Effector CD4-positive, alpha-beta T cell (primary cell): ENCODE measurements at places on chromosomes 6 and 20.

DNA sequence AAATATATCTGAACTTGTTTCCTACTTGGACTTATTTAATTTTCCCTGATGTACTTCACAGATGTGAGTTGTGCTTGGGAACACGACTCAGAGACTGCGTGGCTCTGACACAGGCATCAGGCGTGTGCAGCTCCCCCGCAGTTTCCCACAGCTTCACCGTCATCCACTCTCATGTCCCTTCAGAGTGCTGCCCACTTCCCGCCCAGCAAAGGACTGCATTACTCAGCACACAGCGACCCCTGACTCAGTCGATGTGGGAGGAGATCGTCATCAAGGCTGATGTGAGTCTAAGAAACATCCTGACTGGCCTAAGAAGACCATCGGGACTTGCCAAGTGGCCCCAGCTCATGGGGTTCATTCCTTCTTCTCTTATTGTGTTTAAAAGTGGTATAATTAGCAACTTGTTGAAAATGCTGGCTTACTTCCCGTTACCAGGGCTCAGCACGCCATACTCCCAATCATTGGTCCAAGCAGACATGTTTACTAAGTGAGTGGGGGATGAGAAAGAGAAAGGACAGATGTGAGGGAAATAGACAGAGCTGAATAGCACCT lies 539.4 kb upstream of the JARID2 start:
- no peak for DNase-seq

GRCh38 chr6:154602296-154602695 lies 91.8 kb upstream of the CNKSR3 start:
- no peak for DNase-seq

DNA sequence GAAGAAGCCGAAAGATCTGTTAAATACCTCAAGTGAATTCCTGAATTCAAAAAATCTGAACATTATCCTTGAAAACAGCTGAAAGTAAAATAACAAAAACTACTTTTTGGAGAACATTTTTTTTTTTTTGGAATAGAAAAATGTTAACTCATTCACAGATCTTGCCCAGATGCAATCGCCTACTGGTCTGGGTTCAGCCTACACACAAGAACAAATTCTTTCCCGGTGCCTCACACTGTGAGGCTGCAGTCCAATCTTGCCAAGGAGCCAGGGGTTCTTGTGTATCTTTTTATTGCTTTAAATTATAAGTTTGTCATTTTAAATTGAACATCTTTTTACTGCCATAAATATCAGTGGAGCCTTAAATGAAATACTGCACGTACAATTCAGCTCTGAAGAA lies 41.2 kb upstream of the TMEM200A start:
- no peak for DNase-seq

- no peak for DNase-seq
These were observed 76.5 kb downstream of the PTPN1 start for GRCh38 chr20:50586531-50587232.

- DNase-seq, result no peak
These were observed 29.1 kb downstream of the RPS12 start for GRCh38 chr6:132843316-132844035.

DNA sequence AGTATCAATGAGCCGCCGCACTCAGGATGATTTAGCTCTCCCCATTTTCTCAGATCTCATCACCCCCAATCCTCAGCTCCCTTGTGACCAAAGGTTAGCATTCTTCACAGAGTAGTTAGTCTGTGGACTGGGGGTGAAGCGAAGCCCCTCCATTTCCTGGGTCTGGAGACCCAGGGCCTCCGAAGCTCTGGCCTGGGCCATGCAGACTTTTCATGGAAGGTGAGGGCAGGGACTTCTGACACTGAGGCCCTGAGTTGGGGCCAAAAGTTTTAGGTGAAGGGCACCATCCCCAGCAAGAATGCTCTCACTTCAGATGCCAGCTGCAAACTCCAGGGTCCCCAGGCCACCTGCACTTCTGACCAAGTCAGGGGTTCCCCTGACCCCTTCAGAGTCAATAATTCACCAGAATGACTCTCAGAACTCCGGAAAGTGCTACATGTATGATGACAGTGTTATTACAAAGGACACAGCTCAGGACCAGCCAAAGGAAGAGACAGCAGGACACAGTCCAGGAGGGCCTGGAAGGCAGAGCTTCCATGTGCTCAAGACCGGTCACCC lies 65.7 kb upstream of the DUSP22 start:
- DNase-seq, result no peak

- DNase-seq, result no peak
These were observed 369.4 kb upstream of the IMPG1 start for GRCh38 chr6:76441875-76442274.

- no peak for DNase-seq
These were observed 119.8 kb upstream of the NRSN1 start for GRCh38 chr6:24006254-24006653.
